Globus pallidus (tissue), 1 donor: ENCODE measurements at places on chromosomes 6 and 20.

GRCh38 chr6:14770572-14770971 lies 475.3 kb upstream of the JARID2 start:
- no peak for DNase-seq

GRCh38 chr6:31681135-31681671 lies 336 bp upstream of the LY6G5C start:
- DNase-seq: no peak

GRCh38 chr6:45072016-45072415 lies 256.1 kb upstream of the RUNX2 start:
- DNase-seq: no peak

- DNase-seq: no peak
These were observed 162.7 kb downstream of the TBC1D7 start for GRCh38 chr6:13165502-13166172.

GRCh38 chr20:47250360-47250759 lies 106.1 kb downstream of the ZMYND8 start:
- DNase-seq: no peak

DNA sequence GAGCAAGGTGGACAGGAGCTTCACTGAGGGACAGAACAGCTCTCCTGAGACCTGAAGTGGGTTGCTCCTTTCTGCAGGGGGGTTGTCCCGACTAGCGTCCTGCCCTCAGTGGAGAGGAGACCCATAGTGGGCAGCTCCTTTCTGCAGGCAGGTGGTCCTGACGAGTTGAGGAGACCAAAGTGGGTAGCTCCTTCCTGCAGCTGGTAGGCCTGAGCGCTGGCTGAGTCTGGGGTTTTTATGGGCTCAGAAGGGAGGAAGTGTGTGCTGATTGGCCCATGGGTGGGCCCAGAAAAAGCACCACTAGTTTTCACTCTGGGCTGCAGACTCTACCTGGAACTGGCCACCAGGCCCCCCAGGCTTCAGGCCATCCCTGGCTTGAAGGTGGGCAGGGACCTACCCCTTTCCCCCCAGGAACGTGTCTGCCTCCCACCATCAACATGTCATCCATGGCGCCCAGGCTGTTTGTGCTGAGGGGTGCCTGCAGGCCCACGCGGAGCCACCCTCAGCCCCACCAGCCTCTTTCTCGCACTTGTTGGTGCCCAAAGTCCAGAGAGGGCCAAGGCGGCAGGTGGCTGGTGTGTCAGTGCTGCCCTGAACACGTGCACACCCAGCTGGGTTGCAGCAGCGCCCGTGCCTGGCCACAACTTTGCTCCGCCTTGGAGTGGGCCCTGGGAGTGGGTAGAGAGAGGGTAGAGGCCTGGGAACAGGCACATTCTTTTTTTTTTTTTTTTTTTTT lies 1.6 kb upstream of the DEK start:
- DNase-seq: no peak

- no peak for DNase-seq
These were observed 37.9 kb downstream of the E2F3 start for GRCh38 chr6:20439558-20439957.

DNA sequence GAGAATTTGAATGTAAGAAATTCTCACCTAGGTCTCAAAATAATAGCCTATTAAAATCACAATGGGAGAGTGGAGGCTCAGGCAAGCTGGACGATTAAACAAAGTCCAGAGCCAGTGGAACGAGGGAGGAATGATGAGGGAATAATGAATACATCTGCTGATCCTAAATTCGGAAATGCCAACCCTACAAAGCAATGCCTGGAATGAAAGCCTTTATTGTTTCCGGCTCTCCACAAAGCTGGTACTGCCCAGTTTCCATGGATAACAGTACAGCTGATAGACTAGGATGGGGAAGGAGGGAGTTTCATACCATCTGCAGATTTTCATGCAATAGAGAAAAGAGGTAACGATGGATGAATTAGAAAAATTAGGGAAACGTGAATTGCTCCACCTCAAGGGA lies 356.1 kb downstream of the CBLN4 start:
- peak; percentile 65 for DNase-seq
